ENCODE measurements at places on chromosomes 11 and 22.
A peak's percentile ranks its signal among the peaks of the same experiment; 100 is the strongest.

- DNase-seq: no peak
These were observed 686.2 kb downstream of the METTL15 start for GRCh38 chr11:28794405-28794804.

- DNase-seq: no peak
These were observed 46.7 kb downstream of the CLTCL1 start for GRCh38 chr22:19244600-19245352.

GRCh38 chr22:26770624-26771023 lies 113.2 kb downstream of the MIAT start:
- DNase-seq: no peak

- peak; percentile 81 for DNase-seq
These were observed 171.7 kb downstream of the DBX1 start for GRCh38 chr11:19988598-19988997.

- no peak for DNase-seq
These were observed 2.4 kb downstream of the IFITM10 start for GRCh38 chr11:1747753-1748635.

DNA sequence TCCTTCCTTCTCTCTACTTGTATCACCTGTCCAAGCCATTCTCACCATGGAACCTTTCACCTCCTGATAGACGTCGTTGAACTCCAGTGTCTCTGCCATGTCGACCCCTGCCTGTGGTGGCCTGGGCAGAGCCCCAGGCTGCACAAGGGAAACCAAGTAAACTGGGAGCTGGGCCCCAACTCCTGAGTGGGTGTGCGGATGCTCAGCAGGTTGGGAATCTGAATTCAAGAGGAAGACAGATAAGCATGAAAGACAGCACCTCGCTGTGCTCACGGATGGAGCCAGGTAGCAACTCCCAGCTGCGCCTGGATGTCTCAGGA lies 709 bp downstream of the SSRP1 start:
- DNase-seq: no peak

Measured in fibroblast of the conjunctiva (primary cell).